NCI-H2171 (cell line): ENCODE measurements at places on chromosomes 5 and 9.
A peak's percentile ranks its signal among the peaks of the same experiment; 100 is the strongest.

GRCh38 chr5:177357459-177358351, at the start of gene RGS14:
Gene RGS14, plus strand, starts transcription at chr5:177357924. Its CDS starts 101 bp downstream, at chr5:177358025.
- peak; percentile 11 for DNase-seq

DNA sequence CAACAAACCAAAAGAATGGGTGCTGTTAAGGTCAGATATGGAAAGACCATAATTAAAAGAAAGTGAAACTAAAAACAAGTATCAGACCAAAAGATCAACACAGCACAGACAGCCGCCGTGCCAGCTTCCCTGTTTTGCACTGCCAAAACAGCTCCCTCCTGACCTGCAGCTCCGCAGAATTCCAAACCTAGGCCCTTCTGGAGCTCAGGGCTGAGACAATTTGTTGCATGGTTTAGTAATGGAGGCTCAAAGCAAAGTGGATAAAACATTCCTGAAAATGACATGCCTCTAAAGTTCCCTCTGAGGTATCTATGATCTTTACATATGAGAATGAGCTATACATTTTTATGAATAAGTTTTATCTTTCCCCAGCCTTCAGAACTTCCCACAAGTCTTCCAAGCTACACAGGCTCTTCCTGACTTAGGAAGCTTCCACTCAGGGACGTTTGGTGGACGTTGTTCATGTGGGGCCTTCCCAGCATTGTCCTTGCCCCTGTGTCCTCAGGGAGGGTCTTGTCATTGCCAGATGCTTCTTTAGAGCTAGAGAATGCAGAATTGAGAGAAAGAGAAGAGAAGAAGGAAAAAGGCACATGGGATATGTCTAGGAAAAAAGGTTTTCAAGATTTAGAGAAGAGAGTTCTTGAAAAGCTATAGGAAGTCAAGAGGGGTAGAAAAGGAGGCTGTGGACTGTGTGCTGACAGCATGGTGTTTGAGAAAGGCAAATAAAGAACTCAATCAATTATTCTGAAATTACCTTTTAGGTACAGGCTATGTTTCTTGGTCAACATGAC, 28.4 kb upstream of the SSBP2 start:
- DNase-seq = no peak

- DNase-seq = no peak
Observed at GRCh38 chr5:31964007-31964360, 210.1 kb downstream of the GOLPH3 start.

DNA sequence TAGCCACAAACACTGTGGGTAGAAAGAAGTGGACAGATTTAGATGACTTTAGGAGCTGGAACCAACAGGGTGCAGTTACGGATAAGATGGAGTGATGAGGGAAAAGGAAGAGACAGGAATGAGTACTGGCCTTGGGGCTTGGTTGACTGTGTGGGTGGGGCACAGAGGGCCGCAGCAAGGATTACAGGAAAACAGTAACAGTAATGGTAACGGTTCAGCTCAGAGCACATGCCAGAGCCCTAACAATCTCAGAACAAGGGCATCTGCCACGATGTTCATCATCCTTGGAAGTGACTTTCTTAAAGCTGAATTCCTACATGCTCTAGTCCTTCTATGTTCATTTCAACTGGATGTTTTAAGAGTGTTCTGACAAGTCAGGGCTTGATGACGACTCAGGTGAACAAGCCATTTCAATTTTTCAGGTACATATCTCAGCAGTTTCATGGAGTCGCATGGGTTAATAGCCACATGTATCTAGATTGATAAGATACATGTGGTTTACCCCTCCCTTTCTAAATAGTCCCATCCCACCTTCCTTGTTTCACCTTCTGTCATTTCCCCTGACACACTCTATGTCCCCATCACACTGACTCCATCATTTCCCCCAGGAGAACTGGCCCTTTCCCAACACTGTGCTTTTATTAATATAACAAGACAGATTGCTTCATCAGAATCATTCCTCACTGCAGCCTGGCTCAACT, 65.0 kb downstream of the CEMIP2 start:
- no peak for DNase-seq

- DNase-seq = no peak
Observed at GRCh38 chr5:81556809-81557208, 162.9 kb upstream of the ACOT12 start.

- DNase-seq = no peak
Observed at GRCh38 chr5:41831155-41831554, 39.1 kb downstream of the OXCT1 start.

DNA sequence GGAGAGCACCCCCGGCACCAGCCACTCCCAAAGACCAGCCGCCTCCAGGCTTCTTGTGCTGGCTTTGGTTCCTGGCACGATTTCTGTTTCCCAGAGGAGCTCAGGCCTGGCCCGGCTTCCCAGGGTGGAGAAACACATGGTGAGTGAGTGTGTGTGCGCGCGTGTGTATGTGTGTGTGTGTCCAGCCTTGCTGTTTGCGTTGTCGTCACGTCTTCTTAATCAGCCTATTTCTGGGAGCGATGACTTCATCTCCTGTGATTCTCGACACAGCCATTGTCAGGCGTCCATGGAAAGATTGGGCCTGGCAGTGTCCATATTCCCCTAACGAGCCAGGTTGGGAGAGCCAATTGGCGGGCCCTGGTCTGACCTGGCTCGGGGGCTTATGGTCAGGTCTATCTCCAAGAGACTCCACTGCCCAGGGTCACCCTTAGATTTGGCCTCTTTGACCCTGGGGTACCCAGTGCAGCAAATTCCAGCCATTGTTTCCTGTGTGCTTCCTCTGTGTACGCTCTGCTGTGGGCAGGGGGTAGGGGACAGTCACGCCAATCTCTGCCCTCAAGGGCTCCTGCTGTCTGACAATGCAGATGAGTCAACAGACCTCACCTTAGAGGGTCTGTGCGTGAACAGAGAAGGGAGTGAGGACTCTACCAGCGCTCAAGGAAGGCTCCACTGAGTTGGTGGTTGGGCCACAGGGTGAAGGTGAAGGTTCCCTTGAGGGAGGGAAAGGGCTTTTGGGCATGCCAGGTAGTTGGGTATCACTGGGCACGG, 73.8 kb downstream of the DAB2IP start:
- no peak for DNase-seq

GRCh38 chr5:54049963-54050362, 260.4 kb downstream of the ARL15 start:
- DNase-seq = no peak

GRCh38 chr9:33202552-33203201, 35.5 kb upstream of the B4GALT1 start:
- no peak for DNase-seq

DNA sequence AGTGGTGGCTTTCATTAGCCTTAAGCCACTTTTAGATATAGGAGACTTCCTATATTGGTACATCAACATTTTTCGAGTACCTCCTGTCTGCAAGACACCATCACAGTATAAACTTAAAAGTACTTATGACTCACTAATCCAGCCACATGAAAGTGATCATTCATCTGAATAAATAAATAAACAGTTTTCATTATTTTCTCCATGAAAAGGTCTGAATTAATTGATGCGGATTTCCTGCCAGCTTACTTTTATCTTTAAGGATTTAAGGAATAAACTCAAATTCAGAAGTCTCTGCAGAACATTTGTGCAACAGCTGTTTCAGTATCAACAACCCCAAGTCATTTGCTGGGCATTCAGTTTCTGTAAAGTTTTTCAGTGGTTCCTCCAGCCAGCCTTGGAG, 4.0 kb downstream of the SAP30L start:
- DNase-seq = no peak

DNA sequence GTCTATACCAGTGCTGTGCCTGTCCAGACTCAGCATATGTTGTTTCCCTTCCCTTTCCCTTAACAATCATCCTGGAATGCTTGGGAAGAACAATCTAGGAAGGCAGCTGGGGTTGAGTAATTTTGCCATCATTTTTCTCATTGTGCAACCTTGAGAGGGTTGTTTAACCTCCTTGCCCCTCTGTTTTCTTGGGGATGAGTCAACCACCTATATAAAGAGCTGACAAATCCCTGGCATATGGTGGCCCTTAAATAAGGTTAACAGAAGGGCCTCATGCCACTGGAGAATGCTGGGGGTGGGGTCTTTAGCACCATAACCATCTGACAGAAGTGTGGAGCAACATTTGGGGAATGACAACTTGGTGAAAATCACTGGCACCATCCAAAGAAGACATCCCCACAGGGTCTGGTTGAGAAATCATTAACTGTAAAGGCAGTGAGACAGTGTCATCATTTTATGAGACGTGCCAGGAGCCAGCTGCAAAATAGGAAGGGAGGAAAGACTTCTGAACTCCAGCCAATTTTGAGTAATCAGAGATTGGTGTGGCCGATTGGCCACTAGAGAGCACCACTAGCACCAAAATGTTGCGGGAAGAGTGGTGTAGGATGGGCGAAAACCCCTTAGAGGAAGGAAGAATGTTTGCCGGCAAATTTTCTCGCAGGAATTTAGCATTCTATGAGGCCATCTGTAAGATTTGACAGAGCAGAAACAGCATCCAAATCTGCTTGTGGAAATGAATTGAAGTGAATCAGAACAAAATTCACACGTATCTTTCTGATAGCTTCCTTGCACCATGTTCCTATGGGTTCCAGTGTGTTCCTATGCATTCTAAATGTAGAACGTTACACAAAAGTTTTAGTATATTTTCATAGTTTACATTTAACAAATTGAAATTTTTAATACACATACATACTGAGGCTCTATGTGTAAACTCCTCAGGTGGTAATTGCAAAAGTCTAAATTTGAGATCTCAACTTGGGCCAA, 113.8 kb downstream of the MSX2 start:
- no peak for DNase-seq

DNA sequence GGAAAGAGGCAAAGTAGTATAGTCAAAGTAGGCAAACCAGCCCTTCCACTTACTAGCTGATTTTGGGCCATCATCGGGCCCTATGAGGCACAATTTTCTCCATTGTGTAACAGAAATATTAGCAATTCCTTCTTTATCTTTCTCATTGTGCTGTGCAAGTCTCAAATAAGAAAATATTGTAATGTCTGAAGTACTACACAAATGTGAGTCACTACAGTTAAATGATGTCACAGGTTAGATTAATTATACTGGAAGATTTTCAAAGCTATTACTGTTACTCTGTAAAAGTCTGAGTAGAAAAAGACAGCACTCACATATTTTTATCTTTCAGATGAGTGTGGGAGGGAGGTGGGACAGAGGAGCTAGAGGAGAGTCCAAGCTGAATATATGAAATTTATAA, 12.4 kb upstream of the TMC1 start:
- DNase-seq = no peak

GRCh38 chr5:2149195-2149539, 266.4 kb upstream of the IRX4 start:
- peak; percentile 96 for DNase-seq

GRCh38 chr9:70531311-70531710, 116.9 kb upstream of the KLF9 start:
- DNase-seq = no peak

- peak; percentile 25 for DNase-seq
Observed at GRCh38 chr5:116573279-116573701, 1.3 kb downstream of the SEMA6A start.

- DNase-seq = no peak
Observed at GRCh38 chr5:36273809-36274526, 27.7 kb downstream of the RANBP3L start.

DNA sequence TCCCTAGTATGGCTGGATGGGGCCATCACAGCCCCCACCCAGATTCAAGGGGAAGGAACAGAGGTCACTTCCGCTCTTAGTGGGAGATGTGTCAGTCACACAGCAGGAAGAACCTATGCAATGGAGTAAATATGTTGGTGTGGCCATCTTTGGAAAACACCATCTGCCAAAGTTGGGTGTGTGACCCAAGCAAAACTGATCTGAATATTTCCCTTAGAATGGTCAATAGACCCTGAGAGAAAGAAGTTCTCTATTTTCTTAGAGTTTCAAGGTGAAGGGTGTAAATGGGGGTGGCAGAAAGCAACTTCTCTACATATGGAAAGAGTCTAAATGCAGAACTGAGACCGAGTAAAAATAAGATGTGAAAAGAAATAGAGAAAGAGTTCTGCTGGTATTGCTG, 212.7 kb downstream of the ESM1 start:
- DNase-seq = no peak

DNA sequence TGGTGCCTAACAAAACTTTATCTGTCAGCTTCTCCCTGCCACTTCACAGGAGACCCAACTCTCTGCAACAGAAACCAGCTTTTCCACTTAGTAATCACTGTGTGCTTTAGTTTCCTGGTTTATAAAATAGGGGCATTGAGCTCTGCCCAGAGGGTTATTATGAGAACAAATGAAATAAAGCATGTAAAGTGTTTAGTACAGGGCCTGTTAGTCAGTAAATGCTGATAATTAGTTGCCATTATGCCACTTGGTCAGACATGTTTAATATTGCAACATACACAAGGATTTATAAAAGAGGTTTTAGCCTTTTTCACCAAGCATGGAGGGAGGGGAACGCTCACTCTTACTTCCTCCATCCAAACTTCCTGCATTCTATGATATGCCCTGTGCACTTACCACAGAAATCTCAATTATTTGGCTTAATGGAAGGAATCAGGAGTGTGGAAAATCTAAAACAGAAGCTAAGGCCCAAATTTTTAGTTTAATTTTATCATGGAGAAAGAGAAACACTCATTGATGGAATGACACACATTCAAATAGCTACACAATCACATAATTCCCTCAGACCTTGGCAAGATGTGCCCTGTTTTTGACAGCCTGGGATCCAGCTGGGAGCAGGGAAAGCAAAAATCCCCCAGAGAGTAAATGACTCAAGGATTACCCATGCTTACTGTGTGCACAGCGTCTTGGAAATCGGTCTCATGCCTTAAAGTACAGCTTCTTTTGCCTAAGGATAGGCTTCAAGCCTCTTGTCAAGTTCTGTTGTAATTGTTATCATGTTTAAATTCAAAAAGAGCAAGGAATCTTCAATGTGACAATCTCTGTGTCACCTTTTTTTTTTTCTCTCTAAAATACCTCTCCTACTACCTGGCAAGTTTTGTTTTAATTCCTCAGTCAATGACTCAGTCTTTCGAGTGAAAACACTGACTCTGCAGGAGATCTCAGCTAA, 34.0 kb downstream of the ZNF474 start:
- DNase-seq = no peak

DNA sequence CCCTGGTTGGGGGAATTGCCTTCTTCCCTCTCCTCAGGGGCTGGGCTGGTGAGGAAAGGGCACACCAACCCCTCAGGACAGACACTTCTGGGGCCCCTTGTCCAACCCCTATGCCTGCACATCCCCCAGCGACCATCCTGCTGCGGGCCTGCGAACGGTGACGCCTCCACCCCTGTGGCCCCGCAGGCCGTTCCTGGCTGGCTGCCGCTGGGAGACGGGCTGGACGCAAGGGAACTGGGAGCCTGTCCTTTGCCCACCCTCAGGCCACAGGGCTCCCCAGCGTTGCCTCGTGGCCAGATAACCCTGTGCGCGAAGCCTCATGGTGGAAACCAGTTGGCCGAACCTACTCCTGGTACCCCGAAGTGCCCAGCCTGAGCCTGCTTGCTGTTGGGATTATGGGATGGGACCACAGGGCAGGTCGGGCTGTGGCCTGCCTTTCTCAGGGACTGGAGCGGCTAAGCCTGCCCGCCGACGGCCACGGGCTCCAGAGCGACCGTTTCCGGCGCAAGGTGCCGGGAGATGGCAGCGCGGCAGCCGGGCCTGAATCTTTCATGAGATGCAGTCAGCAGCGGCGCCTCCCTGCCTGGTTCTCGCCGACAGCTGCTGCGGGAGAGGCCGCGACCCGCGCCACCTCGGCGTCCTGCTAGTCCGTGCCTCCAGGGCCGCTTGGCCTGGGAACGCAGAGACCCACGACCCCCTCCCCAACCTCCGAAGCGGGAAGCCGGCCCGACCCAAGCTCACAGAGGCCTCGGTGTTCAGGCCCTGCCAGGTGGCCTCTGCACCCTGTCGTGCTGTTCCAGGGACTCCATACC, 6.5 kb upstream of the PITX1 start:
- DNase-seq = no peak

- no peak for DNase-seq
Observed at GRCh38 chr9:97243606-97244005, 63.9 kb upstream of the CCDC180 start.
